Esophagus muscularis mucosa (tissue), 4 donors: ENCODE measurements at places on chromosomes 1 and 21.

GRCh38 chr1:92989936-92990583 is 28.8 kb upstream of the DIPK1A start:
- H3K4me3 ChIP-seq = no peak overlapping the region
- no peak overlapping the region for H3K27ac ChIP-seq
- peak; percentile 50 for DNase-seq

- H3K4me1 ChIP-seq = peaks cover 19% of the 10 kb centered on the region
- H3K36me3 ChIP-seq = no peaks in the 10 kb centered on the region
- H3K4me3 ChIP-seq = no peak overlapping the region
- no peak for DNase-seq
- no peak overlapping the region for H3K27ac ChIP-seq
Observed at GRCh38 chr1:31753707-31754349, 10.3 kb downstream of the ADGRB2 start.

DNA sequence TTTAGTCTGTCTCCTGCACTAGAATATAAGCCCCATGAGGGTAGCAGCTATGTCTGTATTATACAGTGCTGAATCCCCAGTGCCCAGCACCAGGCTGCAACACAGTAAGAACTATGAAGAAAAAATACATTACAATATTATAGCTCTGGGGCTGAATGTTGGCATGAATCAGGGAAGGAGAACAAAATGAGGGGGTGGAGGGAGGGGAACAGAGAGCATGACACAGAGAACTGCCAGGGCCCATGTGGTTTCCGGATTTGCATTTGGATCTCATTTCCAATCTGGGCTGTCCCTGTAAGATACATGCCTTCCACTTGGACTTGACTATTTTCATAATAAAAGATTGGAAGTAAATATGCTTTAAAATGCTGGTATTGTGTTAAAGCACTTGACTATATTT is 35.8 kb downstream of the C1orf198 start:
- no peaks in the 10 kb centered on the region for H3K27me3 ChIP-seq
- H3K4me3 ChIP-seq = no peak overlapping the region
- peak; percentile 72 for DNase-seq

DNA sequence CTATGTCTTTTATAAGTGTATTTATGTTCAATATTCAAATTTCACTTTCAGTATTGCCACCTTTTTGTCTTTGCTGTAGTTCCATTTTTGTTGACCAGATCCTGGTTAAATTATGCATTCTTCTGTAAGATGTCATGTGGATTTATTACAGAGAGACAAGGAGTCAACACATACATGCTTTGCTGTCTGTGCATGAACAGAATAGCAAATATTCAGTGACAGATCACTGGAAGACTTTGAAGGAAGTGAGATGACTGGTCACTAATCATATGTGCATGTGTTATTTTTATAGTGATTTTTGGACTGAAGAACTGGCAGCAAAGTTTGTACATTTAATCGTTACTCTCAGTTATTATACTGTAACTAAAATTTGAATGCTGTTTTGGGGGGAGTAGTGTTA is 117.2 kb downstream of the PLPPR5 start:
- no peak overlapping the region for H3K4me3 ChIP-seq
- no peaks in the 10 kb centered on the region for H3K36me3 ChIP-seq
- DNase-seq = no peak

- DNase-seq = no peak
- H3K27ac ChIP-seq = no peak overlapping the region
Observed at GRCh38 chr1:22387919-22388580, 63.6 kb upstream of the ZBTB40 start.
